A375 (cell line): ENCODE measurements at places on chromosomes 7 and 10. TPM values are rescaled to one million over a fixed set of nuclear protein-coding genes. Genes with fewer than 3 reads are reported as not detected.

Gene STN1
- 41.6 and 52.5 TPM in 2 replicates for total RNA-seq

Gene ARMS2
- total RNA-seq: not detected in 2 replicates

Gene SRI
- 158 and 214 TPM in 2 replicates for total RNA-seq

Gene GSTO1
- total RNA-seq: 117 and 139 TPM in 2 replicates

Gene NUTM2E
- total RNA-seq: not detected in 2 replicates

Gene SFTPD
- not detected in 2 replicates for total RNA-seq

Gene BLVRA
- total RNA-seq: 35.1 and 37.6 TPM in 2 replicates

Gene NDUFB2
- 233 and 273 TPM in 2 replicates for total RNA-seq

Gene INHBA
- 65.2 and 65.4 TPM in 2 replicates for total RNA-seq

Gene RBP3
- not detected in 2 replicates for total RNA-seq

Gene PTF1A
- not detected in 2 replicates for total RNA-seq

Gene CYP3A5
- total RNA-seq: 0.11 and 0.32 TPM in 2 replicates

Gene CYP2C8
- total RNA-seq: not detected in 2 replicates

Gene ACSM6
- not detected in 2 replicates for total RNA-seq

Gene DGKI
- total RNA-seq: under 0.01 and 0.24 TPM in 2 replicates

Gene MTPN
- total RNA-seq: 67.5 and 77.2 TPM in 2 replicates

Gene PRKCQ
- 3.0 and 3.7 TPM in 2 replicates for total RNA-seq

Gene HOXA6
- 5.7 TPM in 2 replicates for total RNA-seq

Gene SPDYE2
- total RNA-seq: not detected in 2 replicates

Gene CD36
- not detected in 2 replicates for total RNA-seq

Gene FAM25A
- not detected in 2 replicates for total RNA-seq

Gene NKX1-2
- total RNA-seq: 0.08 and 0.11 TPM in 2 replicates
